ENCODE measurements at places on chromosomes 1 and 21.

DNA sequence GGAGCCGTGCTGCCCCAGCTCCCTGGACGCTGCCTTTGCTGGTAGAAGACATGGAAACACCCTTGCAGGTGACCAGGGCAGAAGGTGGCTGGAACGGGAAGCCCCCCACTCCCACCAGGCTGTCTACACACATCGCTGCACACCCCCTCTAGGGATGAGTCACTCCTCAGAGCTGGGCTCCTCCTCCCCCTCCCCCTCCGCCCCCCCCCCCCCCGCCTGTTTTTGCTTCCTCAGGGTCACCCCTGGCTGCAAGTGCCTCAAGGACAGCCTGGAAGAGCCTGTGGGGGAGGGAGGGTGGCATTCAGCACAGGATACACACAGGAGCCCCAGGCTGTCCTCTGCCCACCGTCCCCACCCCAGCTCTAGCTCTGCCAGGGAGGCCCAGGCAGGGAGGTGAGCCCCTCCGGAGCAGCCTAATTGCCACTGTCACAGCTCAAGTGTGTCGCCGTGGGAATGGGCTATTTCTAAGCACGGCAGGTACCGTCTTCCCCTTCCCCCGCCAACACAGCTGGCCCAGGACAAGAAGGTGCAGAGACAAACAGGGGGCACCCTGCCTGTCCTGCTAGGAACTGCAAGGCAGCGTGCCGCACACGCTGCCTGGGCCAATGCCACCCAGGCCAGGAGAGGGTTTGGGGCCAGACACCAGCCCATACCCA lies 2.5 kb downstream of the FNDC10 start:
- no peak for DNase-seq

GRCh38 chr21:31837041-31837440 lies 35.8 kb upstream of the HUNK start:
- no peak for DNase-seq

GRCh38 chr1:66598670-66599069 lies 64.7 kb downstream of the SGIP1 start:
- DNase-seq, result peak; percentile 59

- DNase-seq, result no peak
Observed at GRCh38 chr1:190159146-190159545, 318.5 kb downstream of the BRINP3 start.

DNA sequence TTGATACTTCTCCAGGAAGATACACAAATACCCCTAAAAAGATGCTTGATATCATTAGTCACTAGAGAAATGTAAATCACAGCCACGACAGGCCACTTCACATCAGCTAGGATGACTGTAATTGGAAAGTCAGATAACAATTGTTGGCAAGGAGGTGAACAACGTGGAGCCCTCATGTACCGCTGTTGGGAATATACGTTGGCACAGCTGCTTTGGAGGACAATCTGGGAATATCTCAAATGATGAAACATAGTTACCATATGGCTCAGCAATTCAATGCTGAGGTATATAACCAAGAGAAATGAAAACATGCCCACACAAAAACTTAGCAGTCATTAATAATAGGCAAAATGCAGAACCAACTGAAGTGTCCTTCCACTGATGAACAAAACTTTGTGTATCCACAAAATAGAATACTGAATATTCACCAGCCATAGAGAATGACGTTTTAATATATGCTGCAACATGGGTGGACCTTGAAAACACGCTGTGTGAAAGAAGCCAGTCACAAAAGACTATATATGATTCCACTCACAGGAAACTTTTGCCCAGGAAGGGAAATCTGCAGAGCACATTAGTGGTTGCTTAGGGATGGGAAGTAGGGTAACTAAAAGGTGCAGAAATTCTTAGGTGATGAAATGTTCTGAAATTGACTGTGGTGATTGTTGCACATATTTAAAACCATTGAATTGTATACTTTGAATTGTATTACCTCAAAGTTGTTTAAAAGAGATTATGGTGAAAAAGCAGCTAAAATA lies 95.4 kb downstream of the AHCTF1 start:
- peak; percentile 7 for DNase-seq

GRCh38 chr1:147080671-147081394 lies 91.4 kb downstream of the PRKAB2 start:
- DNase-seq, result no peak

DNA sequence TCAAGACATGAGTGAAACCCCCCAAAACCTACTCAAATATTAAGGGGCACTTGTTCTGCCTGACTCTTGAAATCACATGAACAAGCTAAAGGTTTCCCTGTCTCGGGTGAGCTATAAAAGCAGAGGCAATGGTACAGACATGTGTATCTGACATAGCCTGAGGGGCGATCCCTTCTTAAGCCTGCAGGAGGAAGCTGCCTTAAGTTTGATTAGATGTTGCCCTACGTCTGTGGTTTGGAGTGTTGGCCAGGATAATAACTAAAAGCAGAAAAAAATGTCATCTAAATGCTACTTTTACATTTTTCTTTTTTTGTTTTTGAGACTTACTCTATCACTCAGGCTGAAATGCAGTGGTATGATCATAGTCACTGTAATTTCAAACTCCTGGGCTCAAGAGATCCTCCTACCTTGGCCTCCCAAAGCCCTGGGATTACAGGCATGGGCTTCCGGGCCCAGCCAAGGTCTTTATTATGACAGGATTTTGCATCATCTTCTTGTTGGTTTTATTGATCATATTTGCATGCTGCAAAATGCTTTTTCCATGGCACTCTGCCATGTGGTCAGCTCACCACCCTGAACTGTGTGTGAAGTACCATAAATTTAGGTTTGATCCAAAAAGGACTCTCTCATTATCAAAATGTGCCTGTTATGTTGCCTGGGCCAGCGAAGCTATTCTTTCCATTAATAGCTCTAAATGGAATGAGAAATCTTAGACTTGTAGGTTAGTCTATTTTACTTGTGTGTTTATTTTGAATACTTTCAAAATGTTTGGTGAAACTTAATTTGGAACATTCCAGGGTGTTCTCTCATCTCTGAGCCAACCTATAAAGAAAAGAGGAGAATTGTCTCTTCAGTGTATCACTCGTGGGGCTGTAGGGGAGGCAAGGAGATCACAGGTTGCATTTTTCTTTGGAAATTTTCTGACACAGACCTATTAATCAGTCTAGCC lies 15.0 kb upstream of the HMGN1 start:
- no peak for DNase-seq

GRCh38 chr1:245863566-245864184 lies 643.4 kb downstream of the SMYD3 start:
- DNase-seq, result no peak

DNA sequence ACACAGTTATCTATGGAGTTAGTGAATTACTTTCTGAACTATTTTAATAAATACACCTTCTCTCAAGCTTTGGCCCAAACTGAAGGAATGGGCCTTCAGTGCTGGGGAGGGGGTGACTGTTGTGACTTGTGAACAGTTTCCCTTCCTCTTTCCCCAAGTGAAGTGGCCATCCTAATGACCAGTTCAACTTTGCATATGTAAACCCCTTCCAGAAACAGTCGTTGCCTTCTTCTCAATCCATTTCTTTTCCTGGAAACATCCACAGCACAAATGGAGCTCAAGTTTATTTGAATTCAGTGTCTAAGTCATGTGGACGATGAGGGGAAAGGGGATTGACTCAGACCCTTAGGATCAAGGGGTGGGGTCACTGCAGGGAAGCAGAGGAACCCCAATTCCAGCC lies 1.3 kb upstream of the INPP5B start:
- DNase-seq, result no peak

- no peak for DNase-seq
Observed at GRCh38 chr1:7524341-7525337, 246.5 kb upstream of the VAMP3 start.

DNA sequence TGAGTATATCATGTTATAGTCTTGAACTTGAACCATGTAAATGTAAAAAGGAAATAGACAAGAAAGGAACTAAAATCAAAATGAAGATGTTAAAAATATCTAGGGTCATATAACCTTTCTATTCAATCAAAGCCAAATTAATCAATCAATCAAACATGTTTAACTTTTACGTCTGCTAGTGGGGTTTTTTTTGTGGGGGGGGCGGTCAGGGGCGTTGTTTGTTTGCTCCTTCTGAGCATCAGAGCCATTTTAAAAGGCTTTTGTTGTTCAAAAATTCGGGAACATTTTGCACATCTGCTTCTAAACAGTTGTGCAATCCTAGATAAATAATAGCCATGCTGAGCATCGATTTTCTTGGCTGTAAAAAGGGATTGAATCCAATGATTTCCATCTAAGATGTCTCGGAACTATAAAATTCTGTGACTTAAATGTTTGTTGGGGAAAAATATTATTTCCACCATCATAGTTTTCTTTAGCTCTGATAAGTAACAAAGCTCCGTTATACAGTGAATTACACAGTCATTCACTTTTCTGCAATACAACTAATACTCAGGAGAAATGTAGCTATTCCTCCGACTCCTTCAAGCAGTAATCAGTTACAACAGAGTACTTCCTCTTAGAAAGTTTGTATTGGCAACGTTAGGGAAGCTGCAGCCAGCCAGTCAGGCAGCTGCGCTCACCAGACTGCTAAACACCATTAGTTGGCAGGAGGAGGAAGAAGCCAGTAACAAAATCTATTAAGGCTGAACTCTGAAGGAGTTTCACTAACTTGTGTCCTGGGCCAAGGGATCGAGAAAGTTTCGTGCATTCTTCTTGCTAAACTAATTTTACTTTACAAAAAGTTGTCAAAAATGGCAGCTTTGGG lies 2.2 kb downstream of the SPATA6 start:
- peak; percentile 66 for DNase-seq

GRCh38 chr1:115877511-115877910 lies 36.6 kb upstream of the NHLH2 start:
- no peak for DNase-seq

- DNase-seq, result no peak
Observed at GRCh38 chr21:45309069-45309986, 21.6 kb upstream of the POFUT2 start.

GRCh38 chr1:247216261-247216660 lies 39.6 kb upstream of the VN1R5 start:
- no peak for DNase-seq

DNA sequence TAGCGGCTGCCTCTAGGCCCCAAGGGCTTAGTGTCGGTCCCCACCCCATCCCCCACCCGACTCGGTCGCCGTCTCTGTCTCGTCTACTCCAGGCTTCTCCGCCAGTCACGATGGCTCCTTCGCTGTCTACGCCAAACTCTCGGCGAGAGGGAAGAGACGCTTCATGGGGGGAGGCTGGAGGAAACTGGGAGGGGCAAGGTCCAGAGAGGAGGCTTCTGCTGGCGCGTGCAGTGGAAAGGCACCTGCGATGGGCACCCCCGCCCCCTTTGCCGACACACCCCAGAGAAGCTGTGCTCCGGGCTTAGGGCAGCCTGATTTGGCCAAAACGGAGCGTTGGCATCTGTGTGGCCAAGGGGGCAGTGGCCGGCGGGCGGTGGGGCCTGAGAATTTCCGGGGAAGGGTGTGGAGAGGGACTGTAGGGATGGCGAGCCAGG lies 1.2 kb upstream of the CSMD2 start:
- no peak for DNase-seq

- no peak for DNase-seq
Observed at GRCh38 chr1:52795464-52795863, 47.1 kb upstream of the ZYG11A start.

GRCh38 chr1:43998000-43998378 lies 6.6 kb downstream of the CCDC24 start:
- DNase-seq, result no peak

DNA sequence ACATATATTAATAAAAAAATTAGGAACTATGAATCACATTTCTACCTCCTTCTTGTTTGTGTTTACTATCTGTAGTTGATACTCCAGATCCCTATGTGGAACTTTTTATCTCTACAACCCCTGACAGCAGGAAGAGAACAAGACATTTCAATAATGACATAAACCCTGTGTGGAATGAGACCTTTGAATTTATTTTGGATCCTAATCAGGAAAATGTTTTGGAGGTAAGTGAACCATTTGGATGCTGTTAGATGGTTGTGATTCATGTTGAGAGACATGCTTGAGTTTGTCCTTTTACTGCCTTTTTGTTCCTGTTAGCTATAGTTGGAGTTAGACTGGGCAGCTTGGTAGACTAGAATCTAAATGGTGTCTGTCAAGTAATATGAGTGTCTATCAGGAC lies 64.2 kb downstream of the PLA2G4A start:
- no peak for DNase-seq

DNA sequence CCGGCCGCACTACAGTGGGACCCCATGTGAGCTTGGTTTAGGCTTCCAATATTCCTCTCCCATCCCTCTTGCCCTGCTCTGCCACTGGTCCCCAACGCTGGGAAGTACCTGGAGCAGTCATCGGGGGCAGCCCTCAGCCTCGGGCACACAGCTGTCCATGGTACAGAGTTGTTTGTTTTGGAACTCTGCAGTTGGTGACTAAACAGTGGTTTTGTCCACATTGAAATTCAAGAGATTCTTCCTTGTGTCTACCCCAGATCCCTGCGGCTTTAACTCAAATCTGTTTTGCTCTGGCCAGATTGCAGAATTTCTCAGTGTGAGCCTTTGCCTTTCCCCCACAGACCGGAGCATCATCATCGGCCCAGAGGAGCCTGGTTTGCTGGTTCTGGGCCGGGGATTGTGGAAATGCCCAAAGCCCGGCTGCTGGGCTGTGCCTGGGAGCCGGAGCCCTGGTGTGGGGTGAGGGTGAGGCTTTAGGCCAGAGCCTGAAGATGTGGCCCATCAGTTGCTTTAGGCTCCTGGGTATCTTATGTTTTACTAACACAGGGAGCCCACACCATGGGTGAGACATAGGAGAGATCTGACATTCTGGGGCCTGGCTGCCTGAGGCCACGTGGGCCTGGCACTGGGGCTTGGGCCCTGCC lies 93.2 kb downstream of the ARHGEF10L start:
- no peak for DNase-seq

GRCh38 chr1:11505591-11506538 lies 26.9 kb downstream of the DISP3 start:
- no peak for DNase-seq

DNA sequence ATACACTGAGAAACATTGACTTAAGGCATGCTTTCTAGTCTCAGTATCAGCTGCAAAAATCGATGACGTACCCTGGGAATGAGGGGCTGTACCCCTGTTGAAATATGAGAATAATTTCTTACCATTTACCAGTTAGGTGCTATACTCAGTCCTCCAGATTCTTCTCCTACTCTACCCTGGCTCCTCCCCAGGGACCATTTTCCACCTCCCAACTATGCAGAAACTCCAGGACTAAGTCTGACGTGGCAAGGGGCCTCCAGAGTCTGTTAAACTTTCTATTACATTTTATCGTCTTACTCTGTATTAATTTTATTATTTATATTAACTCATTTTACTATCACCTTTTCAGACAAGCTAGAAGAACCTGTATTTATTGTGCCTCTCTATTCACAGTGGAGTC lies 124.3 kb downstream of the CYYR1 start:
- DNase-seq, result peak; percentile 61

GRCh38 chr1:221793439-221794078 lies 51.7 kb upstream of the DUSP10 start:
- DNase-seq, result no peak

GRCh38 chr21:41361053-41361785 lies 608 bp upstream of the MX2 start:
- DNase-seq, result no peak
